HuH-7.5 (cell line): ENCODE measurements at places on chromosomes 1 and 21.

- DNase-seq = no peak
Observed at GRCh38 chr1:63701187-63701586, 72.6 kb upstream of the ROR1 start.

GRCh38 chr21:26956216-26956615 lies 10.7 kb downstream of the ADAMTS5 start:
- DNase-seq = no peak

GRCh38 chr1:185573677-185574076 lies 160.5 kb upstream of the HMCN1 start:
- no peak for DNase-seq

GRCh38 chr21:43689556-43690337 lies 29.2 kb upstream of the PDXK start:
- no peak for DNase-seq

- DNase-seq = no peak
Observed at GRCh38 chr1:28775121-28775942, 36.6 kb upstream of the OPRD1 start.

DNA sequence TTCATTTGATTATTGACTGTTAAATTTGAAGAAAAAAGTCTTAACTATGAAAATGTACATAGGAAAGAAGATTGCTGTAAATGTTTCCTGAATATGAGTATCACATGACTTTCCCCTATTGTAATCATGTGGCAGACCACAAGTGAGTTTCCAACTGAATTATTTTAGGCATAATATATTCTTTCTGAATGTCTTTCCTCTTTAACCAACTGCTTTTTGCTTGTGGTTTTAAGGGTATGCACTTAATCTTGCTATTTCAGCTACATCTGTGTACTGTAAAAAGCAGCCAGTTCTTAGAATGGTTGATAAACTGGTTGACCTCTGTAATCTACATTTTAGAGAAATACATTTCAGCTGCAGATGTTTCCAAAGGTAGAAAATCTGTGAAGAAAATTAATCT lies 400.7 kb downstream of the NEGR1 start:
- no peak for DNase-seq

DNA sequence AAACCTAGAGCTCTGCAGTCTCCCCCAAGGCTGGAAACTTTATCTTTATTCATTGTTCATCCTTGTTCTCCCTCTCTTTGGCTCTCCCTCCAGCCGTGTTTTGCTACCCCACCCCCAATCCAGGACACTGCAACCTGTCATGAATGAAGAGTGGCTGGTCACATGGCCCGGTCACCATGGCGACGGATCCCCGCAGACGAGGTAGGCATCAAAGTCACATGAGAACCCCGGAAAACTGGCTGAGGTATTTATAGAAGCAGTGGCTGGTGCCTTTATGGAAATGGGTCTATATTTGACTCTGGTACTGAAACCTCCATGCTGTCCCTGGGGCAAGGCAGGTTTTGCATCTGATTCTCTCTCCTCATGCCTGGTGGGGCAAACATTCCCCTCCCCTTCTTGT lies 13.4 kb upstream of the SLC6A17 start:
- DNase-seq = no peak

GRCh38 chr1:44628962-44629756 lies 45.1 kb downstream of the TMEM53 start:
- no peak for DNase-seq

DNA sequence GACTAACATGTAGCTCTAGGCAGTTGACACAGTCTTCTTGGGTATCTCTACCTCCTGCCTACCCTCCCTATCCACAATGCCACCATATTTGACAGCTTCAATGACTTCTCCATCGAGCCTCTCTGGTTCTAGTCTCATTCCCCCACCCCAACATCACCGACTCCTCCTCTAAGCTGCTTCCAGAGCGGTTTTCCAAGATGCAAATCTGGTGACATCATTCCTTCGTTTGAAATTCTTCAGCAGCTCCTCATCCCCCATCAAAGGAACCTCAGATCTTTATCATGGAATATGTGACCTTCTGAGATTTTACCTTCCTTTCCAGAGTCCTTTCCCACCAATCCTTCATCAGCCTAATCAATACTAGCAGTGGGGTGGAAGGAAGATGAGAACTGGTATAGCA lies 352.4 kb upstream of the RUNX1 start:
- DNase-seq = no peak

- no peak for DNase-seq
Observed at GRCh38 chr1:111955755-111956154, 33.7 kb downstream of the KCND3 start.

DNA sequence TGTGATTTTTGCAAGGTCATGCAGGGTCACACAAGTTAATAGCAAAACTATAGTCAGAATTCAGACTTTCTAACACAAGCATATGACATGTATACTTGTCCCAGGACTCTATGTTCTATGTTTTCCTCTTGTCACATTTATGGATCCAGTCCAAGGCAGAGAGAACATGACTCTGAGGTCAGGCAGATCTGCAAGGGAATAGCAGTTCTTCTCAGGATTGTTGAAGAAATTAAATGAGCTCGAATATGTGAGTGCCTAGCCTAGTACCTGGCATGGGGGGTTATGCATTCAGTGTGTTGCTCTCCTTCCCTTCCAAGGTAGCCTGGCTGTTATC lies 9.5 kb upstream of the RPTN start:
- DNase-seq = no peak

DNA sequence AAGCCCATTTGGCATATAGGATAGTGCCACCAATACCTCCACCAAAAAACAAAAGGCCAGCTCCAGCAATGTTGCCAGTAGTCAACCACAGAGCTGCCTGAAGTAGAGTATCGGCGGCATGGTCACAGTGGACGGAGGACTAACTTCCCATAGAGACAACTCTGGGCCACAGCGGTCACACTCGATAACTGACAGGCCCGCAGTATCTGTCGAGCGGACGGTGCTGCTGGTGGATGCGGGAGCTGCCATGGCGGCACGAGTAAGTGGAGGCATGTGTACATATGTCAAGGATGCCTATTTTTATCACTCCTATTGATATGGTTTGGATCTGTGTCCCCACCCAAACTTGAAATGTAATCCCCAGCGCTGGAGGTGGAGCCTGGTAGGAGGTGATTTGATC lies 4.1 kb downstream of the KRTAP12-1 start:
- DNase-seq = no peak

DNA sequence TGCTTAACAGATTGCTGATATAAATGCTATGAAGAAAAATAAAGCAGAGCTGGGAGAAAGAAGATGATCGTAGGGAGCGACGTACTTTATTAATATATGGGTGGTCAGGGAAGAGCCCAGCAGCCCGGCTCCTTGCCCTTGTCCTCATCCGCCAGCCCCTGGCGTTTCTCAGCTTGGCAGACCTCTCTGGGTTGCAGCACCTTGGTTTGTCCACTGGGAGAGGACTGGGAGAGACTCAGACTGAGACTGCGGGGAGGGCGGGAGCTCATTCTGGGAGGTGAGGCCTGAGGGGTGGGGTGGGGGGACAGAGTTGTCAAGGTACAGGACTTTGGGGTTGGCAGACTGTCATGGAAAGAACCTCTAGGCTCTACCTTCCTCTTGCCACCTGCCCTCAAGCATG lies 3.3 kb upstream of the S100A3 start:
- no peak for DNase-seq

DNA sequence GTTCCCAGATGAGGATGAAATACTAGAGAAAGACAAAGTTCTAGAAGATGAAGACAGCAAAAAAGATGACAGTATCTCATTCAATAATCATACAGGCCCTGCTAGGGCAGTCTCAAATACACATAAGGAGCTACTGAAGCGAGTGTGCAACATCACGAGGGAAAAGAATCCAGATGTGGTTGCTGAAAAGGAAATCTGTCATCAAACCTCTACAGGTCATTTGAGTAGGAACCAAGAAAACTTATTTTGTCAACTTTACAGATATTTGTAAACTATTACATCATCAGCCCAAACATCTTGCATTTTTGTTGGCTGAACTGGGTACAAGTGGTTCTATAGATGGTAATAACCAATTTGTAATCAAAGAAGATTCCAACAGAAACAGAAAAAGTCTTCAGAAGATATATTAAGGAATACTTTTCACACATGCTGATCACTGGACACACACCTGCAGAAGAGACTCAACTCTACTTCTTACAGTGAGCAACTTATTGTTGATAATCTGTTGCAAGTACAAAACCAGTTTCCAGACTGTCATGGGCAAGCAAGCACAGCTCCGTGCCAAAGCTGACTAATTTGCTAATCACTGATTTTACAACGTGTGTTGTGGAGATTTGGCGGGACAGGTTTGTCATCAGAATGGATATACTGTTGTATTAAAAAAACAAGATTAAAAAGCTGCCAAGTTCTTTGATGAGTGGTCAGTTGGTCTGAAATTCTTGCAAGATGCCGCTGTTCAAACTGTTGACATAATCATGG lies 42.1 kb downstream of the TRIM33 start:
- no peak for DNase-seq

GRCh38 chr1:113648478-113648877 lies 110.8 kb downstream of the PHTF1 start:
- DNase-seq = no peak

DNA sequence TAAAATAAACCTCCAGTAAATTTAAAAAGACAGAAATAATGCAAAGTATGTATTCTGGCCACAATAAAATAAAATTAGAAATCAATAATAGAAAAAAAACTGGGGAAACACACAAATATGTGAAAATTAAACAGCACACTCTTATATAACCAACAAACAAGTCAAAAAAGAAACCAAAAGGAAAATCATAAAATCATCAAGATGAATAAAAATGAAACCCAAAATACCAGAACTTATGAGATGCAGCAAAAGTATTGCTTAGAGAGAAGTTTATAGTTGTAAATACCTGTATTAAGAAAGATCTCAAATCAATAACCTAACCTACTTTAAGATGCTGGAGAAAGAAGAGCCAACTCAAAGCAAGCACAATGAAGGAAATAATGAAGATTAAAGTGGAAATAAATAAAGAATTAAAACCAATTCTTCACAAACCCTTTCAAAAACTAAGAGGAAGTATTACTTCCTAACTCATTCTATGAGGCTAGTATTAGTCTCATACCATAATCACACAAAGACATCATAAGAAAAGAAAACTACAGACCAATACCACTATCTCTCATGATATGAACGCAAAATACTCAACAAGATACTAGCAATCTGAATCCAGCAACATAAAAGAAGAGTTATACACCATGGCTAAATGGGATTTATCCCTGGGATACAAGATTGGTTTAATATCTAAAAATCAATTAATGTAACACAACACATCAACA lies 6.4 kb upstream of the KRTAP10-3 start:
- DNase-seq = no peak

DNA sequence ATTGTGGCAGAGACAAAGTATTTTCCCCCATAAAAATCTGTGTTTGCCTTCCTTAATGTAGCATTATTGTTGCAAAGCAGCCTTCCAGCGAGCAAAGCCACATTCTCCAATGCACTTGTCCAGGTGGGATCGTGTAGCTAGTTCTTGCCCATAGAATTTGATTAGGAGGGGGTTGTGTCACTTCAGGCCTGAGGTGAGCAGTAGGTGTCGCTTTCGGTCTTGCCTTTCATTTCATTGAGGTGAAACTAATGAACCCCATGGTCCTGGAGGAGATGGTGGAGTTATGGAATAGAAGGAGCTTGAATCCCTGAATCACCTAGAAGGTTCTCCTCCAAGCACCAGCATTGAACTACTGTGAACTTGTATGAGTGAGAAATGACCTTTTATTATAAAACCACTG lies 318.9 kb upstream of the PBX1 start:
- DNase-seq = no peak

DNA sequence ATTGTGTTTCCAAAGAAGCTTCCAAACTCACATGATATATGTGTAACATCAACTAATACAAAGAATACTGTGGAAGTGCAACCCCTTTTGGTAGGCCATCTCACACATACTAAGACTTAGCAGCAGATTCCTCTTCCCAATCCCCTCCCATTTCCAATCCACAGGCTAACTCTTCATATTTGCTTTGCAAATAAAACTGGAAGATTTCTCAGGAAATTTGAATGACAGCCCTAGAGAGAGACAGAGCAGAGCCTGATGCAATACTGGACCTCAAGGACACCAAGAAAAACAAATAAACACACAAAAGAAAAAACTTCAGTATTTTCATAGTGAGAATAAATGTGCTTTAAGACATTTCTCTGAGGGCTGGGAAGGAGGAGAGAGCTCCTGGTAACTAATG lies 190.2 kb upstream of the BRINP3 start:
- DNase-seq = no peak

DNA sequence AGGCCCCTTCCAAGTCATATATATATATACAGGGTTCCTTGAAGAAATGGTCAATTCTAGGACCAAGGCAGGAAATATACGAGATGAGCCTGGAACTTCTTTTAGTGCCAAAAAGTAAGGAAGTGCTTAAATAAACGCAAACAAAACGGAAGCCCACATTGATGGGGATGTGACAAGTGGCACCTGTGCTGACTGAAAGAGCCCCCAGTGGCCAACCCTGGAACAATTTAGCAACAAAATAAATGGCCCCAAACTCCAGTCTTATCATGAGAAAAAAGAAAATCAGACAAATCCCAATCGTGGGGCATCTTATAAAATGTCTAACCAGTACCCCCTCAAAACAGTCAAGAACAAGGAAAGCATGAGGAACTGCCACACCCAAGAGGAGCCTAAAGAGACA lies 17.7 kb downstream of the PLA2G5 start:
- no peak for DNase-seq

DNA sequence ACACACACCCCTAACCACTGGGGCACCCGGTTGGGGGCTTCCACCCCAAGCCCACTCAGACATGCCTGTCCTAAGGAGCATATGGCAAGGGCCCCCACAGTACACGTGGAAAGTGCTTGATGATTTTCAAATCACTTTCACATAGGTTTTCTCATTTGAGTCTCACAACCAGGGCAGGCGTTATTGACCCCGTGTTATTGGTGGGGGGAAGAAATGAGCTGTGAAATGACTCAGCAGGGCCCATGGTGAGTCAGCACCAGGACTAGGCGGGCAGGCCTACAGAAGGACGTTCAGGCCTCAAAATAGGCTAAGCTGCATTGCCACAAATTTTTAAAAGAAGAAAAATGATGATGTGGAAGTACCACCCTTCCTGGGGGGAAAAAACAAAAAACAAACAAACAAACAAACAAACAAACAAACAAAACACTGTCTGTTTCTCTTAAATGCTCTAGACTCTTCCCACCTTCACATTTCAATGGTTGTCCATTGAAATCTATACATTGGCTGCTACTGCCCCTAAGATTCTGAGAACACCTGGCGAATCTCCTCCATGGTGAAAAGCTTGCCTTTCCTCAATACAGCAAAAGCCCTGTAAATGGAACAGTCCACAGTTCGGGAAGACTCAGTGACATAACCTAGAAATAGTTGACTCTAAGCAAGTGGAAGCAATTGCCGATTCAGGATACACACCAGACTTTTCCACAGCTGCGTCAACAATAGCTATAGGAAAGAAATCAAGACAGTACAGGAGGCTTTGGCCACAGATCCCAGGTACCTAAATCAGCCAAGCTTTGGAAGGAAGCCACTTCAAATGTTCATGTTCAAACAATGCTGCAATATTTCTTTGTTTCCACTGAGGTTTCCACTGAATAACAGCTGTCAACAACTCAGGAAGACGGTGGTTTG lies 234.7 kb downstream of the TOMM20 start:
- DNase-seq = no peak

DNA sequence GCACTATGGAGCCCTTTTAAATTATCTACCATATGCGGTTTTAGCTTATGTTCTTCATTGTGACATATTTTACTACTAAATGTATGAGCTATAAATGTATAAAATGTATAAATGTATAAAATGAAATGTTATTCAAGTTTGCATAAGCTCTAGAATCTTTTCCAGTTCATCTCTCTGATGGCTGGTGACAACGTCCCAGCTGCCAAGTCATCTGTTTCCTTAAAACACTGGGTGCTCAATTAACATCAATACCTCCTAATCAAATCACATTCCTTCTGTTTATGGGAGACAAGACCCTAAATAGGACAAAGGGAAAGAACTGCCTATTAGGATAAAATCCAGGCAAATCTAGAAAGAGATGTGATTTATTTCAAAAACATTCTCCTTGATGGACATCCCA lies 22.9 kb downstream of the DSTYK start:
- no peak for DNase-seq
